GM23248 (cell line): ENCODE measurements at places on chromosomes 1 and 21.

DNA sequence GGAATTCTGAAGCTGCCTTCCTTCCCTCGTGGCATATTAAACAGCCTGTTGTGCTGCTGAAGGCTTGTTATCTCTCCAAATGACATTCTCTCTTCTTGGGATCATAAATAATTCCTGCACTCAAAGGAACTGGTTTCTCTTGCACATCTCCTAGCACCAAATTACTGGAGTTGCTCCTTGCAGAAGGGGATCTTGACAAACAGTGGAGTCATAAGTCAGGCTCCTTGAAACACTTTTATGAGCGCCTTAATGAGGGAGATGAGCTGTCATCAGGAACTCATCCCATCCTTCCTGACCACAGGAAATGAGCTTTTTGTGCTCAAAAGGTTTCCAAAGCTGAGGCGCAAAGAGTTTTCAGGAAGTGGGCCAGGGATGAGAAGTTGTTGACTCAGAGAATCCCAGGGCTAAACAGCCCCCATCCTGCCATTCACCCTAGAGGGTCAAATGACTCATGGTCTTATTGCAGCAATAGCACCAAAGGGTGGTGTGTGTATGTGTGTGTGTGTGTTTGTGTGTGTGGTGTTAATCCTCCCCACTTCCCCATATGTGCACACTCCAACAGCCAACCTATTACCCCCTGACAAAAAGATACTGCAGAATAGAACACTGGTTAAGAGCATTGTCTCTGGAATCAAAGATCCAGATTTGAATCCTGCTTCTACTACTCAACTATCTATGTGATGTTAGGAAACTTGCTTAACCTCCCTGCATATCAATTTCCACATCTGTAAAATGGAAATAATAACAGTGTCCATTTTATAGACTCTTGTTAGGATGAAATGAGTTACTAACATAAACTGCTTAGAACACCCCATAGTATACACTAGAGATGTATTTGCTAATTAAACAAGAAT is 2.8 kb upstream of the PHC2 start:
- peak; percentile 98 for DNase-seq

DNA sequence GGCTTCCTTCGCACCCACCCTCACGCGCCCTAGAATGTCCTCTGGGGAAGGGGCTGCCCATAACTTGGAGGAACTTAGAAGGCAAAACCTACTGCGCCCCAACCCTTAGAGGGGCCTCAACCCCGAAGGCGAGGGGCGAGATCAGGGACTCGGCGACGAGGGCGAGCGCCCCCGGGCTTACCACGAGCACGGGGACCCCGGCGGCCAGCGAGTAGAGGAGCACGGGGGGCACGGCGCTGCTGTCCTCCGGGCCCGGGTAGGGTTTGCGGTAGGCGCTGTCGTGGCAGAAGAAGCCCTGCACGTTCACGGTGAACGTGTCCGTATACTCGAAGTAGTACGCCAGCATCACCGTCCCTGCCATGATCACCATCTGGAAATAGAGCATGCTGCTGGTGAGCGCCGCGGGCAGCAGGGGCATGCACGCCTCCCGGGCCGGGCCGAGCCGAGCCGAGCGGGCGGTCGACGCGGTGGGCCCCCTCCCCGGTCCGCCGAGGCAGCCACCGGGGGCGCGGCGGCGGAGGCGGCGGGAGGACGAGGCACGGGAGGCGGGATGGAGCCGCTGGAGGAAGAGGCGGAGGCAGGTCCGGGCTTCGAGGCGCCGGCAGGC is 304 bp downstream of the PLPPR5 start:
- peak; percentile 68 for DNase-seq

DNA sequence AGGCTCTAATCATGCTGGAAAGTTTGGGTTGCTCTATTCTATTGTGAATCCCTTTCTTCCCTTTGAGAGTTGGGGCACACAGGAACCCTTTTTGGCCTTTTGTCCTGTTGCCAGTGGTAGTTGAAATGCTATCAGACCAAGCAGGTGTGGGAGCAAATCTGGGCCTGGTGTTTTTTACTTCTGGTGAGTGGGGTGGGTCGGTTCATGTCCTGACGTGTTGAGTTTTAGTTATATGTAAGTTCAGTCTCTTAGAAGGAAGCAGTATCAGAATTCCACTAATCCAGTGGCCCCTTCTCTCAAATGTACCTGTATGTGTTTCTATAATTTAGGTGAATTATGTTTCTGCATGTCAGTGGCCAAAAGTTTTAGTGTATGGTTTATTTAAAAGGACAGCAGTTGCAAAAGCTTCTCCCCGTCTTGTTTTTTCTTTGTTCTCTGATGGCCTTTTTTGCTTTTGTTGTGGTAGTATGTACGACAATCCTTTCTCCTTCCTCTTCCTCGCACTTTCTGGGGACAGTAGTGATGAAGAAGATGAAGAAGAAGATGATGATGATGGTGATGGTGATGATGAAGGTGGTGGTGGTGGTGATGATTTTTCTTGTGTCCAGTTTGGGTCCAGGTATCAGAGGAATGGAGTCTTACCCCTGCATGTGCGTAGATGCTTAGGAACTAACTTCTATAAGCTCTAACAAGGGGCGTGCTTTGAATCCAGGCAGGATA is 74.2 kb downstream of the UBE4B start:
- DNase-seq: no peak

- DNase-seq: peak; percentile 75
Measured at GRCh38 chr21:31872452-31873274, at the start of gene HUNK. Gene HUNK (plus strand): TSS chr21:31873020. CDS start chr21:31873675, 655 bp downstream.

GRCh38 chr1:155116113-155116764 is 11.4 kb upstream of the EFNA1 start:
- DNase-seq: no peak

- DNase-seq: no peak
Measured at GRCh38 chr1:208150833-208151458, 93.2 kb downstream of the PLXNA2 start.

DNA sequence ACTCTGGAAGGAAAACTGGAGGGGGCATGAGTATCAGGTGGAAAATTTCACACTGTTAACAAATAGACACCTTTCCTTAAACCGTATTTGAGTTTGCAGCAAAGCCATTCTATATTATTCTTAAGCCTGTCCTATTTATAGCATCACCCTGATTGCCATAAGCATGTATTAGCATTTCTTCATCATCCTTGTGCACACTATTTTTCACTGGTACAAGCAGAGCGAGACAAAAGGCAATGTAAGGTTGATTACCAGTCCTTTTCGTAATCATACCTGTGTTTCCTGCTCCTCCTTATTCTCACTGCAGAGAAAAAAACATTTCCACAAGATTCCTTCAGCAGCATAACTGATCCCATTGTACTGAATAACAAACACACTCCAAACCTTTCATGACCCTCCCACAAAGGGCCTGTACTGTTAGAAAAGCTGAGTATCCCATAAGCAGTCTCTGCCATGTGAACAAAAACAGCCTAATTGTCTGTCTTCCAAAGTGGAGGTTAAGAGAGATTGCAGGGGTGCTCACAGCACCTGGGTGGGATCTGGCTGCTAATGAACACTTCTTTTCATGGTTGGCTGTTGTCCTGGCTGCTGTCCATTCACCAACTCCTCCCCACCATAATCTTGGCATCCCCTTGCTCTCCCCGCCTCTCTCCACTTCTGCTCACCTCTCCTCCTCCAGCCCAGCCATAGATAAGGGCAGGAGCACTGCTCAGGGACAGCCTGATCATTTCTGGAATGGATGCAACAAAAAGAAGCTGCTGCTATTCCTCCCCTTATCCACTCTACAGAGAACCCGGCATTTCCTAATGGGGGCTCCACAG is 30.4 kb downstream of the VTCN1 start:
- DNase-seq: no peak

GRCh38 chr1:54337928-54338327 is 68.3 kb downstream of the SSBP3 start:
- peak; percentile 47 for DNase-seq
